G401 (cell line): ENCODE measurements at places on chromosomes 3 and 15. TPM values are rescaled to one million over a fixed set of nuclear protein-coding genes. Genes with fewer than 3 reads are reported as not detected.

- DNase-seq: no peak
These were observed 18.1 kb upstream of the RAF1 start for GRCh38 chr3:12681943-12682390.

DNA sequence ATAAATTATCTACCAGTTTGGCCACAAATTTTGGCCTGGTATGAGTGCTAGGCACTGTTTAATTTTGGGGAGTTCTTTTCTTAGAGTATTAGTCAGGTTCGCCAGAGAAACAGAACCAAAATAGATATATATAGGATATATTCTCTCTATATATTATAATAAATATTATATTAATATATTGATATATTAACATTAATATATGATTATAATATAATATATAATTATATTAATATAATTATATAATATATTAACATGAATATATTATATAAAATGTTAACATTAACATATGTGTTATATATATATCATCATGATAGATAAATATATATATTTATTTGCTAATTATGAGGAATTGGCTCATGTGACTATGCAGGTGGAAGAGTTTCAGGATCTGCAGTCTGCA lies 137.8 kb upstream of the CHRNA7 start:
- no peak for DNase-seq

DNA sequence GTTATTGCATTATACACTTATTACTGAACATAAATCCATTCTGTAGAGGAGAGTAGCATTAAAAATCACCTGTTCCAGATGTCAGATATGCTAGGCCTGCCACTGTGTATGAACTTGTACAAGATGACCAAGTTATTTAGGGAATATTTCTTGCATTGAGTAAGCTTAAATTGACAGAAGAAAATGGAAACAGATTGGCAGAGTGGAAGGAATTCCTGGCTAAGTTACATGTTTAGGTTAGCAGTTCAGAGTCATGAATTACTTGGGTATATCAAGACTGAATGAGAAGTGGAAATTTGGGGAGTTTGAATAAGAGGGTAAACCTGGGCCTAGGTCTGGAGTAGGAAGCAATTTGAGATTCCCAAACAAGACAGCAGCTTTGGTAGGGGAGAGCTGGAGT lies 44.6 kb downstream of the ARHGAP31 start:
- DNase-seq: no peak

DNA sequence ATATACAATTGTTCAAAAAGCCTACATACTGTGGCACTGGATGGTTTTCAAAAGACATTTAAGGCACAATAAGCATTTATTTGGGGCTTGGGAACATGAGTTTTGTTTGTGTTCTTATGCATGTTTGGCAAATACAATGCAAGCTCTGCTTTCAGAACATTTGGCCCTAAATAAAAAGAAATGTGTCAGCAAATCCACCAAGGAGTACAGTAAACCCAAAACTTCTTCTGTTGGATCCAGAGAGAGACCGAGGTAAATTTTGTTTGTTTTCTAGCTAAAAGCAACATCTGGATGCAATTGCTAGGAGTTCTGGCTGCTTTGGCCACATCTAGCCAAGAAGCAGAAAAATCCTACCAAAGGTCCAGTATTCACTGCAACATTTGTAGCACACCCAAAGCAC lies 168.8 kb downstream of the DCLK3 start:
- no peak for DNase-seq

GRCh38 chr3:177610686-177611633 lies 413.7 kb upstream of the TBL1XR1 start:
- DNase-seq: peak; percentile 15

DNA sequence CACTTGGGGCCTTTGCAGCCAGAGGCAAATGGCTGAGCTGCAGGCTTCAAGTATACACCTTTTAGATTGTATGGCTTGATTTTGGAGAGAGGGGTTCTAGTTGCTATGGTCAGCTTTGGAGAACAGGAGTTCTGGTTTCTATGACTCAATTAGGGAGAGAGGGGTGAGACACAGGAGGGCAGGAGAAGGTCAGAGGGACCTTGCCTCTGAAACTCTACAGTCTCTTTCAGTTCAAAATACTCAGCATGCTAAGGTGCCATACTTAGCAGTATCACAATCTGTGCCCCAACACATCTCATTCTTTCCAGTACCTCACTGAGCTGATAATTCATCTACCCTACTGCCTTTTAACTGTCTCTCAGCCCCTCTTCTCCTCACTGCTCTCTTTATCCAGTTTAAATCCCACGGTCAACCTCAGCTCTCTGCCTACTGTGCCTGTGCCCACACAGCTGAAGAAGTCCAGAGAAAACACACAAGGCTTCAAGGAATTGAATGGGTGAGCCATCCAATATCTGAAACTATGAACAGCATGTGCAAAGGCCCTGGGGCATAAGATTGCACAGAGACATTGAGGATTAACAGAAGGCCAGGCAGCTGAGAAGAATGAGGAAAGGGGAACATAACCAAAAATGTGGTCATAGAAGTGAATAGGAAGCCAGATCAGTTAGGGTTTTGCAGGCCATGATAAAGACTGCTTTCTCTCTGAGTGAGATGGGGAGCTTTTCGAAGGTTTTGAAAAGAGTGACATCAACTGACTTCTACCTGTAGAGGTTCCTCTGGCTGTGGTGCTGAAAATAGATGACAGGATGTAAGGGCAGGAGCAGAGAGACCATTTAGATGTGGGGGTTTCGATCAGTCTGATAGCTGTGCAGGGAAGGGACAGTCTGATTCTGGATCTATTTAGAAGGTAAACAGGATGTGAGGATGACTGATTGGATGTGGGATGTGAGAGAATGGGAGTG lies 54.5 kb upstream of the C3orf80 start:
- no peak for DNase-seq

- DNase-seq: no peak
These were observed 246.1 kb downstream of the ZIC1 start for GRCh38 chr3:147655236-147655635.

GRCh38 chr15:79218588-79219200 lies 63.8 kb upstream of the ANKRD34C start:
- DNase-seq: no peak

DNA sequence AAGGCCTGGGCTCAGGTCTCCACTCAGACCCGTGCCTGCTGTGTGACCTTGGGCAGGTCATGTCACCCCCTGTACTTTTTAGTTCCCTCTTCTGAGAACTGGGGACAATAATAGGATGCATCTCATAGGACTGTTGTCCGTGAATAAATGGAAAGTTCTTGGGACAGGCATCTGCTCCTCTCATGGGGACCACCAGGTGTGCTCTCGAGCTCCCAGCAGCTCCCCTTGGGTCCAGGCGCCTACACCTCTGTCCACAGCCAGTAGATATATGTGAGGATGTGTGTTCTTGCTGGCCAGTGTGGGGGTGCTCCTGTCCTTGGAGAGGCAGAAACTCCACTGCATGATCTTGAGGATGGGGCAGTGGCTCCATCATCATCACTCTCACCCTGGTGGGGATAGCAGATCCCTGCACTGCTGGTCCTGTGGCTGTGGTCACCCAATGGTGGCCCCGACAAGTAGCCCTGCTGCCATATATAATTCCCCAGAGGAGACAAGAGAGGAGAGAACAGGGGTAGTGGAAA lies 257.6 kb upstream of the TLE3 start:
- no peak for DNase-seq

- DNase-seq: no peak
These were observed 106.7 kb downstream of the ZIC4 start for GRCh38 chr3:147299656-147300055.

GRCh38 chr3:168820810-168821415 lies 725.2 kb upstream of the GOLIM4 start:
- DNase-seq: no peak

GRCh38 chr15:100844167-100844566 lies 35.5 kb upstream of the ALDH1A3 start:
- DNase-seq: no peak

The WDR93 gene
- total RNA-seq: 0.25 and 0.64 TPM in 2 replicates

The MITF gene
- 81.7 and 116 TPM in 2 replicates for total RNA-seq

The CLCN2 gene
- total RNA-seq: 6.7 and 10.7 TPM in 2 replicates

The CCDC12 gene
- total RNA-seq: 31.0 and 37.7 TPM in 2 replicates

The FRMD5 gene
- not detected in 2 replicates for total RNA-seq

The ZMYND10 gene
- total RNA-seq: 10.1 TPM in 1 of 2 replicates, not detected in the other

The PTX3 gene
- 5.4 and 7.1 TPM in 2 replicates for total RNA-seq

The P3H2 gene
- 56.7 and 102 TPM in 2 replicates for total RNA-seq

The ZBED2 gene
- total RNA-seq: not detected in 2 replicates

The APPL1 gene
- total RNA-seq: 68.8 and 76.3 TPM in 2 replicates

The CDHR4 gene
- not detected in 2 replicates for total RNA-seq
